Nephron progenitor cell (in vitro differentiated cells): ENCODE measurements at places on chromosomes 11 and 22.

DNA sequence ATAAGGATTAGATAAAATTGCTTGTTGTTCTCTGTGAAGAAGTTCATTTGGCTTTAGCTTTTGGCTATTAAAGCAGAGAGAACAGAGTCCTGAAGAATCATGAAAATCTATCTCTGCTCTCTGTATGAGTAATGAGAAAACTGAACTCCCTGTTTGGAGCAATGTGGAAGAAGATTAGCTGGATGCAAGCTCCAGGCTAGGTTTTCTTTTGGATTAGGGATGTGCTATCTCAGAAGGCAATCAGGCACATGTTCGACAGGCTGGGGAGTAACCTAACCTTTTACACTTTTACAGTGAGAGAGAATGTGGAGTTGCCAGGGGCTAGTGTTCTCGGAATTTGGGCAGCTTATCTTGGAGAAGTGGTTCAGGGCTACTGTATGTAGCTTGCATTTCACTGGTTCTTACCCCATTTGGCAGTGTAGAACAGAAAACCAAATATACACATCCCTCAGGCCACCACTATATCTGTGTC lies 8.5 kb upstream of the SLN start:
- DNase-seq, result no peak

GRCh38 chr22:29331658-29332300 lies 16.3 kb upstream of the RASL10A start:
- DNase-seq, result no peak

DNA sequence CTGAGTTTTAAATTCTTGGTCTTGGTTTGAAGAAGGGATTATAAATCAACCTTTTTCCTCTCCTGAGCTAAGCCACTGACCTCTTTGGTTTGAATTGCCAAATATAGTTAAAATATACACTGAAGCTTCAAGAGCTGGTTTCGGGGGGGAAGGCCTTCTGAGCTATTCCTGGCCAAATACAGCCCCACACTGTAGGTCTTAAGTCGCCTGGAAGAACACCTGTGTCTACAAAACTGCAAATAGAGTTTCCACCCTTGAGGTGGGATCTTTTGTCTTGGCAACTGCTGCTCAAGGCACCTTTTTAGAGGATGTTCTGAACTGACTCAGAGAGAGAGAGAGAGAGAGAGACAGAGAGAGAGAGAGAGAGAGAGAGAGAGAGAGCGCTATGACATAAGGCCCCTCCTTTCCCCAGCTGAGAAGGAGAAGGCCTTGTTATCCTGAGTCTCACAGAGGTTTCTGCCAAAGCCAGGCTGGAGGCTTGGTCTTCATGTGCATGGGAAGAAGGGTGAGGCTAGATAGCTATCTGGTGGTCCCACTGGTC lies 5.5 kb downstream of the ADM start:
- DNase-seq, result no peak

GRCh38 chr11:14858404-14858803 lies 33.6 kb downstream of the CYP2R1 start:
- no peak for DNase-seq

- DNase-seq, result no peak
Observed at GRCh38 chr22:46471901-46472721, 65.3 kb downstream of the CELSR1 start.

GRCh38 chr11:95562196-95562921 lies 227.2 kb downstream of the FAM76B start:
- DNase-seq, result no peak

DNA sequence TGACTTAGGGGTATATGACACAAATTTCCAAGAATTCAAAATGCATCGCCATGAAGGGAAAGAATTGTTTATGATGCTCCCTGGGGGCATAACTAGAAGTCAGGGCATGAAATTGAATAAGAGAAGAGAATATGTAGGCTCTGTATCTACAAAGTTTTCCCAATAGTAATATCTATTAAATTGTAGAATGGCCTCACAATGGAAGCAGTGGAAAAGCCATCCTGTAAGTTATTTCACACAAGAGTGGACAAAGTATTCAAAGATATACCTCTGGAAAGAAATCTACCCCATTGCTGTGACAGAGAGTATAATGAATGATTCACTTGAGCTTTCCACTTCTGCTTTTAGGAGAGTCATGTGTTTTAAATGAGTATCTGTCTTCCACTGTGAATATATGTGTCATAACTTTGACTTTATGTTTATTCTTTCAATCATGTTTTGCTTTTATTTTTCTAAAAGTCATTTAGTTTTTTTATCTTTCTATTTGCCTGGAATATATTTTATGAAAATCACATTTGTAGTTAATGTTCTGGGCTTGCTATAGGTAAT lies 65.7 kb upstream of the DDI1 start:
- no peak for DNase-seq

DNA sequence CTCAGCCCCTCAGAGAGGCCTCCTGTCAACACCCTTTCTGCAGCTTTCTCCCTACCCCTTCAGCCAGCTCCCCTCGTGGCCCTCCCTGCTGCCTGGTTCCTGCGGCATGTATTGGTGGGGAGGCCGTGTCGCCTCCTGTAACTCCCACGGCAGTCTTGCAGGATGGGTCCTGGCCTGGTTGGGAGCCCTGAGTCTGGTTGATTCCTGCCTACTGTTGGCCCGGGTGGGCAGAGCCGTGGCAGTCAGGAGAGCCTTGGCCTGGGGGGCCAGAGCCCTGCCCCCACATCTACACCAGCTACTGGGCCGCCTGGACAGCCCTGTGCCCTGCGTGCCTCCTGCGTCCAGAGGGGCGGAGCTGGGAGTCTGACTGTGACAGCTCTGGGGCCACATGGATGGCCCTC lies 30.3 kb upstream of the GRAMD4 start:
- DNase-seq, result no peak

DNA sequence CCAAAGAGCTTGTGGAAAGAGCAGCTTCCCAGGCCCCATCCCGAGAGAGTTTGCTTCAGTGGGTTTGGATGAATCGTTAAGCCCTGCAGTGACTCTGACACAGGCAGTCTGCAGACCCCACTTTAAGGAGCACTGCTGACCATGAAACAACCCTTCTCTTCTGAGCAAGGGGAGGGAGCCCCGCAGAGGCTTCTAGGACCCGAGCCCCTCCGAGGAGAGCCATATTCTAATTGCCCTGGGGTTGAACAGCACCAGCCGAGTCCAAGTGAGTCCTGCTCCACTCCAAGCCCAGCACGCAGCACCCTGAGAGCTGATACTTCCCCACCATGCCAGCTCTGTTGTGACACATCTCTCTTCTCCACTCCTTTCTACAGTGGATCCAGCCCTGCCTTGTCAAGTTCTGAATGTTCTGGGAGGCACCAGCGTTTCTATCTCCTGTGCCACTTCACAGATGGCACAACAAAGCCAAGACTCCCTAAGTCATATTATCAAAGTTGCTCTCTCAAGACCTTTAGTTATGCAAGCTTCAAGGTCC lies 10.4 kb downstream of the USP2 start:
- DNase-seq, result no peak

DNA sequence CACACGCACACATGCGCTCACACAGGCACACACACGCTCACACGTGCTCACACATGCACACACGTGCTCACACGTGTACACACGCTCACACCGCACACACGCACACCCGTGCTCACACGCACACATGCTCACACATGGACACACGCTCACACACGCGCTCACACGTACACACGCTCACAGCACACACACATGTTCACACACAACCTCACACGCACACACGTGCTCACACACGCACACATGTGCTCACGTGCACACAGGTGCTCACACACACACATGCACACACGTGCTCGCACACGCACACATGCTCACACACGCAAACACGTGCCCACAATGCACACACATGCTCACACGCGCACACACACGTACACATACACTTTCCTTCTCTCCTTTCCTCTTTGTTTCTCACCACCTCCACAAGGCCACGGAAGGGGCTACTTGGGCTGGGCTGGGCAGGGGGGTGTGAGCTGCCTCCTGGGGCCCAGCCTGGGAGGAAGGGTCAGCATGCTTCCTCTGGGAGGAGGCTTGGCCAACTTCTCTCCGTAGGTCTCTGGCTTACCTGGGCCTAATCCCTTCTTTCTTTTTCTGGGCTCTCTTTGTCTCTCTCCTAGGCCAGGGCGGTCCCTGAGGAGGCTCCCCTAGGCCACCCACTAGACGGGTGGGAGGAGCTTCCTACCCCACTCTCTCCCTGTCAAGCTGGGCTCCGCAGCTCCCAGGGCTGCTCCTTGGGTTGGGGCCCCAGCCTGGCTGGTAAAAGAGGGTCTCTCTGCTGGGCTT lies 34.5 kb upstream of the PARVG start:
- DNase-seq, result no peak

DNA sequence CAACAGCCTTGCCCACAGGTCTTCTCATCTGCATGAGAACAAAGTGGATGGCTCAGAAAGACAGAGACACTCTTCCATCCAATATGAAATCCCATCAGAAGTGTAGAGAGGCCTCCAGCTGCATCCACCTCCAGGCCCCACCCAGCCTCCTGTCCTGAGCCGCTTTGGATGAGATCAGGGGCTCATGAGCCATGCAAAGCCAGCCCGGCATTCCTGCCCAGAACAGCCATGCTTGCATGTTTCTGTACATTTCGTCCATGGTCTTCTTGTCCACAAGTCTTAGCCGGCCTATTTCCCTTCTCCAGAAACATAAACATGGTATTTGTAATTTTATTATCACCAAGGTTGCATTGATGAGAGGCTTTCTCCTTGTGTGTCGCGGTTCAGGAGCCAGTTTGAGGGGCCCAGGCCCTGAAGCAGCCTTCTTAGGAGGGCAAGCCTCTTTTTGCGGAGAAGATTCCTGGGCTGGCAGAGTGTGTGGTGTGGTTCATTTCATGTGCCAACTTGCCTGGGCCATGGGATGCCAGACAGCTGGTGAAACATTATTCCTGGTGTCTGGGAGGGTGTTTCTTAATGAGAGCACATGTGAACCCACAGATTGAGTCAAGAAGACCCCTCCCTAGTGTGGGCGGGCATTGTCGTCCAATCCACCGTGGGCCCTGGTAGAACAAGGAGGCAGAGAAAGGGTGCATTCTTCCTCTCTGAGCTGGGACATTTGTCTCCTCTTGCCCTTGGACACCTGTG lies 928.9 kb downstream of the TBC1D22A start:
- DNase-seq, result no peak

- peak; percentile 14 for DNase-seq
Observed at GRCh38 chr22:30325724-30326254, 952 bp downstream of the TBC1D10A start.

DNA sequence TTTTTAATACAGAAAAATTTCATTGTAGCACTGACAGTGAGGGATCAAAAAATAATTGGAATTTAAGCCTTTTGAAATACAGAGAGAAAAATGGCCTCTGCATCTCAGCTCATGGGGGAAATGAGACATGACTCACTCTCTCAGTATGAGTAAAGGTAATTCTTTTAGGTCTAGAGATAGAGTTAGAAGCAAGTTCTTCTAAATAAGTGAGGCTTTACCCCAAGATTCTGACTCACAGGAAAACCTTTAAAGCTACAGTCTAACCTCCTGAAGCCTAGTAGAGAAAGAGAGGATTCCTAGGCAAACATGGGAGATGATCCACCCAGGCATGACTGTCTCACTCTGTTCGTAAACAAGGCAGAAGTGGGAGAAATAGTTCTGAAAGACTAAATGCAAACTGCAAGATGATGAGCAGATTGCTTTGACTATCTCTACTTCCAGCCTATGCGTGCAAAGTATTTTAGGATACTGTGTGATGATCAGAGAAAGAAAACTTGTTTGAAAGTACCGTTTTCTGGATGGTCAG lies 1003.3 kb upstream of the CCDC90B start:
- no peak for DNase-seq

- no peak for DNase-seq
Observed at GRCh38 chr11:61349189-61349751, 12.4 kb downstream of the CYB561A3 start.

- no peak for DNase-seq
Observed at GRCh38 chr11:122030286-122030685, 85.7 kb downstream of the BLID start.

DNA sequence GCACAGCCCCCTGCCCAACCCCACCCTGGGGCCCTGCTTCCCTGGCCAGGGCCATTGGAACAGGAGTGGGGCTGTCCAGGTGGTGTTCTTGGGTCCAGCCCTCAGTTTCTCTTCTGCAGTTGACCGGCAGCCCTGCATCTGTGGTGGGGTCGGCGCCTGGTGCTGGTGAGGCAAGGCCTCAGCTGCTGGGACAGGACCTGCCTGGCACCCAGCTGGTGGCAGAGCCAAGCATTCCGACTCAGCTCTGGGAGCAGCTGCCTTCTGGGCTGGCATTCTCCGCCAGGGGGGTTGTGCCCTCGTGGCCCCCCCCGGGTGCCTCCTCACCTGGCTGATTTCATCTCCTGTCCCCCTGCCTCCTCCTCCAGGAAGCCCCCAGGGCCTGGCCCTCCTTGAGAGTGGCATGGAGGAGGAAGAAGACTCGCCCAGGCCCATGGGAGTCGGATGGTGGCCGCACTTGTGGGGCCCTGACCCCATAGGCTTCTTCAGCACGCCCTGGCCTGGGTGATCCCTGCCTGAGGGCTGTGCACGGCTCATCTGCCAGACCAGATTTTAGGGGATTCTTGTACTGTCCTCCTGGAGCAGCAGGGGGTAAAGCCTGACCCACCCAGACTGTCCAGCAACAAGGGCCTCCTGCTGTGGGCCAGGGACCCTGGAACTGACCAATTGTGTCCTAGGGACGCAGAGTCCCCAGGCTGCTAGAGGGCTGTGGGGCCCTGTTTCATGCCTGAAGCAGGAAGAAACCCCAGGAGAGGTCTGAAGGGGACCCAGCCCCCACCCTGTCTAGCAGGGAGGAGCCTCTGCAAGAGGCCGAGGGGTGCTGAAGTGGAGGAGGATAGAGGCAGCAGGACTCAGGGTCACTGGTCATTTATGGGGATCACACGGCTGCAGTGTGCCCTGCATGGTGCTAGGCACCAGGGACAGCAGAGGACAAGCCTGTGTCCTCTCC lies 11.6 kb downstream of the CD81 start:
- no peak for DNase-seq

- DNase-seq, result no peak
Observed at GRCh38 chr11:26953770-26954392, 40.0 kb upstream of the FIBIN start.

GRCh38 chr22:39802682-39803081 lies 90.9 kb downstream of the ENTHD1 start:
- DNase-seq, result no peak

GRCh38 chr22:47309946-47310345 lies 547.5 kb downstream of the TBC1D22A start:
- DNase-seq, result no peak
